ENCODE measurements at places on chromosomes 1 and 21. TPM values are rescaled to one million over a fixed set of nuclear protein-coding genes. Genes with fewer than 3 reads are reported as not detected.

ITLN1 gene
- total RNA-seq = 1.9 TPM

DNA sequence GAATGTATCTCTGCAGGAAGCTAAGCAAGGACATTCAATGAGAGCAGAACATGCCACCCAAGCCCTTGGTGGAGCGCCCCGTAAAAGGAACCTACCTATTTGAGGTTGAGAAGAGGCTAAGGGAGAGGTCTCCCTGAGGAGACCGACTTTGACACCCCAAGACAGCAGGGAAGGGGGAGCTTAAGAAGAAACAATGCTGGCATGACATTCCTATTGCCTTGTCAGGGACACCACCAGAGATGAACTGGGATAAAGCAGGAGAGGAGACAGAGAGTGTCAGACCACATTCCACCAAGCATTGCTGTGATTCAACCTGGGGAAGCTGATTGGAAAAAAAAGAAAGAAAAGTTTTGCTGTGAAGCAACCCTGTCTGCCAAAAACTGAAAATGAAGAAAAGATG lies 13.3 kb upstream of the S100A2 start:
- H3K36me3 ChIP-seq = no peaks in the 10 kb centered on the region
- no peak for DNase-seq
- H3K27ac ChIP-seq = no peak overlapping the region
- no peak overlapping the region for H3K4me3 ChIP-seq
- peaks cover 1% of the 10 kb centered on the region for H3K4me1 ChIP-seq

SLC9C2 gene
- 0.48 TPM for total RNA-seq

PM20D1 gene
- total RNA-seq = 0.55 TPM

TTLL10 gene
- 0.60 TPM for total RNA-seq

DNA sequence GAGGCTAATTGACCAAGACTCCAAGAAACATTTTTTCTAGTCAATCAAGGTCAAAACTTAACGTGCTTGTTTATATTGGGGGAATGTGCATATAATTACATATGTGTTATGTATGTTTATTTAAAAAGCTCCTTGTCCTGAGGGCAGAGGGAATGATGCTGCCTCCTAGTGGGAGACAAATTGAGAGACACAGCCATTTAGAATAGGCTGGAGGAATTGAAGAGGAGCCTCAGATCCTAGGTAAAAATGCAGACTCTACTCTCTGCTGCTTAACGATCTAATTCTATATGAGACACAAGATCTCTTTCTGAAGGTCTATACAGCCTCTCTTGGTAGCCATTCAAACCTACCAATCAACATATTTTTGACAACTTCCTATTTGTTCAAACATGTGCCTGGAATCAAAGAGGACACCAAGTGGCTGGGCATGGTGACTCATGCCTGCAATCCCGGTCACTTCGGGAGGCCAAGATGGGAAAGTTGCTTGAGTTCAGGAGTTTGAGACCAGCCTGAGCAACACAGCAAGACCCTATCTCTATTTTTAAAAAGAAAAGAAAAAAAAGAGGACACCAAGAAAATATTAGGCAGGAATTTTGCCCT lies 136.6 kb upstream of the ZNF648 start:
- H3K27ac ChIP-seq = peak overlapping the region; percentile 24
- no peaks in the 10 kb centered on the region for H3K27me3 ChIP-seq
- no peaks in the 10 kb centered on the region for H3K36me3 ChIP-seq
- no peak overlapping the region for H3K4me3 ChIP-seq
- H3K4me1 ChIP-seq = peaks cover 13% of the 10 kb centered on the region
- DNase-seq = no peak

GRCh38 chr21:41752231-41752681 lies 14.6 kb downstream of the RIPK4 start:
- no peaks in the 10 kb centered on the region for H3K36me3 ChIP-seq
- no peak for DNase-seq
- H3K4me1 ChIP-seq = no peaks in the 10 kb centered on the region
- H3K4me3 ChIP-seq = no peak overlapping the region

CYYR1 gene
- 8.3 TPM for total RNA-seq

GUCA2A gene
- not detected for total RNA-seq

GRCh38 chr1:204818998-204819397 lies 51.7 kb upstream of the NFASC start:
- DNase-seq = no peak
- H3K4me1 ChIP-seq = peaks cover 16% of the 10 kb centered on the region
- no peaks in the 10 kb centered on the region for H3K36me3 ChIP-seq

GNG5 gene
- 64.3 TPM for total RNA-seq

CLCA4 gene
- total RNA-seq = not detected

DNA sequence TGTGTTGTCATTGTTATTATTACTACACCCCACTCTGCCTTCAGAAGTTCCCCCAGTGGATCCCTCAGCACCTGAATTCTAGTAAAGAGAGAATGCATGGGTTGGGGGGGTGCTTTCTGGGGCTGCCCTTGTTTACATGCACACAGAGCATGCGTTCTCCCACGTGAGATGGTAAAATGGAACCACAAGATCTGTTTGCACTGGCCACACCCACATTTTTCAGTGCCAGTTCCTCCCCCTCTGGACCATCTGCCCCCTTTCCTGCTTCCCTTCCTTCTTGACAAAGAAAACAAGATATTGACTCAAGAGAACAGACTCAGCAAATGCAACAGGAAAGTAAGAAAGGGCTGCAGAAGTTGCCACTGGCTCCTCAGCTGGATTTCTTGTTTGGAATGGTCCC lies 8.9 kb downstream of the SLC6A17 start:
- no peak overlapping the region for H3K4me3 ChIP-seq
- H3K27me3 ChIP-seq = no peaks in the 10 kb centered on the region
- no peak overlapping the region for H3K27ac ChIP-seq
- H3K36me3 ChIP-seq = no peaks in the 10 kb centered on the region
- no peak for DNase-seq

NTMT2 gene
- not detected for total RNA-seq

LCE1B gene
- total RNA-seq = not detected

TCEA3 gene
- total RNA-seq = 71.6 TPM

- no peak overlapping the region for H3K4me3 ChIP-seq
- no peak for DNase-seq
- H3K4me1 ChIP-seq = no peaks in the 10 kb centered on the region
- no peak overlapping the region for H3K27ac ChIP-seq
- H3K27me3 ChIP-seq = no peaks in the 10 kb centered on the region
These were observed 34.9 kb downstream of the SEC16B start for GRCh38 chr1:177934927-177935326.

DNA sequence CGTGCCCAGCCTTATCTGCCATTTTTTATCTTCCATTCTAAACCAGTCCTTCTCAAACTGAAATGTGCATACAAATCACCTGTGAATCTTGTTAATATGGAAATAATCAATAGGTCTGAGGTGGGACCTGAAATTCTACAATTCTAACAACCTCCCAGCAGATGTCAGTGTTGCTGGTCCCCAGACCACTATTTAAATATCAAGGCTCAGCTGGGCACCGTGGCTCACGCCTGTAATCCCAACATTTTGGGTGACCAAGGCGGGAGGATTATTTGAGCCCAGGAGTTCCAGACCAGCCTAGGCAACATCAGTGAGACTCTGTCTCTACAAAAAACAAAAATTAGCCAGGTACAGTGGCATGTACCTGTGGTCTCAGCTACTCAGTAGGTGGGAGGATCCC lies 4.1 kb downstream of the UQCRHL start:
- H3K36me3 ChIP-seq = no peaks in the 10 kb centered on the region
- peaks cover 4% of the 10 kb centered on the region for H3K4me1 ChIP-seq
- no peaks in the 10 kb centered on the region for H3K27me3 ChIP-seq
- no peak for DNase-seq
- no peak overlapping the region for H3K27ac ChIP-seq

GRCh38 chr1:156114919-156115513 lies 505 bp downstream of the LMNA start:
- H3K27me3 ChIP-seq = no peaks in the 10 kb centered on the region
- H3K27ac ChIP-seq = peak overlapping the region; percentile 90
- DNase-seq = peak; percentile 60
- peak overlapping the region; percentile 86 for H3K4me3 ChIP-seq

FCRL1 gene
- total RNA-seq = not detected

DNA sequence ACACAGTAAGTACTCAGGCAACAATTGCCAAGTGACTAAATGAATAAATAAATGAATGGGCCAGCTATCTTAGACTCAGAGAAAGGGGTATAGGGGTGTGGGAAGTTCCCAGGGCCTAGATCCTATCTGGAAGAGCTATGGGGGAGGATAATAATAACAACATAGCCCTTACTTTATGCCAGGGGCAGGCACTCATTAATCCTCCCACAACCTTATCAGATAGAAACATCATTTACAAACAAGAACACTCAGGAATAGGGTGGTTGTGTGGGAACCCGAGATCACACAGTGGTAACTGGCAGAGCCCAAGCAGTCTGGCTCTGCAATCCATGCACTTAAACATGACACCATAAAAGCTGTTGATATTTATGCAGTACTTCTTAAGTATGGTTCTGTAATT lies 128.2 kb upstream of the SPATA6 start:
- DNase-seq = no peak
- no peaks in the 10 kb centered on the region for H3K36me3 ChIP-seq
- no peaks in the 10 kb centered on the region for H3K4me1 ChIP-seq
- H3K27ac ChIP-seq = no peak overlapping the region
- no peaks in the 10 kb centered on the region for H3K27me3 ChIP-seq

CYP4X1 gene
- total RNA-seq = 12.3 TPM

DNA sequence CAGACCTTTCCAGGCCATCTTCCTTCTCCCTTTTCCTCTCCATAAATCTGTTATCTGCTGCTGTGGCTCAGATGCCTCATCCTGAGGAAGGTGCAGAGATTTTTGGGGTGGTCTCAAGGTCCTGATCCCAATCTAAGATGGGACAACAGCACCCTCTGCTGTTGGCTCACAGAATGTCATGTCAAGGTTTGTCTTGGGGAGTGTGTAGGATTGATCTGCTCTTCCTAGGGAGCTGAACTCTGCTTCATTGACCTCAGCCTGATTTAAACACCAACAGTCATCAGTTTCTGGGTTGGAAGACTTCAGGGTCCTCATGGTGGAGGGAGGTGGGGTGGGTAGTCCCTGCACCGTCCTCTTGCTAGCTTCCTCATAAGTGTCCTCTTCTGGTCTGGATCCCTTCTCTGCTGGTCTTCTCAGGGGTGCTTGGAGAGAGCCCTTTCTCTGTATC lies 62.8 kb upstream of the LAX1 start:
- no peak overlapping the region for H3K4me3 ChIP-seq
- no peaks in the 10 kb centered on the region for H3K36me3 ChIP-seq
- H3K4me1 ChIP-seq = peaks cover 2% of the 10 kb centered on the region
- peak; percentile 76 for DNase-seq

- no peaks in the 10 kb centered on the region for H3K4me1 ChIP-seq
- DNase-seq = no peak
- H3K27me3 ChIP-seq = no peaks in the 10 kb centered on the region
- H3K27ac ChIP-seq = no peak overlapping the region
These were observed 315.7 kb upstream of the USP25 start for GRCh38 chr21:15414057-15414456.

GRCh38 chr1:118998171-118998570 lies 10.0 kb upstream of the TBX15 start:
- H3K27me3 ChIP-seq = no peaks in the 10 kb centered on the region
- no peak overlapping the region for H3K4me3 ChIP-seq
- DNase-seq = no peak
- H3K36me3 ChIP-seq = no peaks in the 10 kb centered on the region
- peaks cover 5% of the 10 kb centered on the region for H3K4me1 ChIP-seq
- H3K27ac ChIP-seq = no peak overlapping the region

ITLN2 gene
- total RNA-seq = 1.8 TPM

STIL gene
- total RNA-seq = 0.78 TPM

DNA sequence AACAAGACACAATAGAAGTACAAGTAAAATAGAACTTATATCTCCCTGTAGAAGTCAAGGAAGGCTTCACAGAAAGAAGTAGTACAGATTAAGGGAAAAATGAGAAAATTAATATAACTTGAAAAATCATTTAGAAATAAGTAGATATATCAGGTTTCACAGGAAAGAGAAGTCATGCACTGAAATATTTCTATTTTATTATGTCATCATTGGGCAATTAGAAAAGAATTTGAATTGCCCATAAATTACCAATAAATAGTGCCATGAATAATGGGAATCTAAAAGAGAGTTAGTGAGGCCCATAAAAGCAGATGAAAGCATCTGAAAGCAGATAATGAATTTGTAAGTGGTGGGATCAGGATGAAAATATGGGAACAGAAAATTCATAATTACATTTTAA lies 1597.8 kb downstream of the PLA2G4A start:
- H3K36me3 ChIP-seq = no peaks in the 10 kb centered on the region
- no peaks in the 10 kb centered on the region for H3K4me1 ChIP-seq
- H3K4me3 ChIP-seq = no peak overlapping the region
- no peaks in the 10 kb centered on the region for H3K27me3 ChIP-seq
- no peak overlapping the region for H3K27ac ChIP-seq

DNA sequence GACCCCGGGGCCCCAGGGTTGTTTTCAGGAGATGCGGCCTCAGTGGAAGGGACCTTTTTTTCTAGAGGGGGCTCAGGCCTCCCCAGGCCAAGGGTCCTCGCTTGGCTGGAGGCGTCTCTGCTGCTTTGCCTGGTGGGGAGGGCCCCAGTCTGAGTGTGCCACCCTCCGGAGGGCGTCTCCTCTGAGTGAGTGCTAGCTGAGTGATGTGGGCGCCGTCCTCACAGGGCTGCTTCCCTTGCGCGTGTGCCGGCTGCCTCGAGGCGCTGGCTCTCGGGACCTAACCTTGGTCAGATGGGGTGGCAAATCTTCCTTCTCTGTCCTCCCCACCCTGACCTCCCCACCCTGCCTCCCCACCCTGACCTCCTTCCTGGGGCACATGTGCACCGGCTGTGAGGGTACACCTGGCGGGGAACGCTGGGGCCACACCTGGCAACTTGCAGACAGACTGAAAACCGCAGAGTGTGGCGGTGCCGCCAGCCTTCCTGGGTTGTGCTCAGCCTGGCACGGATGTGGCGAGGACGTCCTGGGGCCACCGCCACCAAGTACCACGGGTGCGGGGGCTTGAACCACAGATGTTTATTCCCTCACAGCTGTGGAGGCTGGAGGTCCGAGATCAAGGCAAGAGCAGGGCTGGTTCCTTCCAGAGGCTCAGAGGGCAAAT lies 93.0 kb upstream of the TTC34 start:
- no peak for DNase-seq
- H3K4me1 ChIP-seq = no peaks in the 10 kb centered on the region
- H3K27me3 ChIP-seq = no peaks in the 10 kb centered on the region
- no peak overlapping the region for H3K27ac ChIP-seq

TPTE gene
- not detected for total RNA-seq

GRCh38 chr1:22641906-22642636 lies 1.4 kb upstream of the C1QC start:
- H3K4me1 ChIP-seq = peaks cover 3% of the 10 kb centered on the region
- H3K27me3 ChIP-seq = no peaks in the 10 kb centered on the region
- peak; percentile 79 for DNase-seq
- H3K27ac ChIP-seq = no peak overlapping the region
- H3K4me3 ChIP-seq = no peak overlapping the region

SPRR1A gene
- not detected for total RNA-seq

- DNase-seq = no peak
- no peak overlapping the region for H3K4me3 ChIP-seq
- peaks cover 9% of the 10 kb centered on the region for H3K4me1 ChIP-seq
- no peaks in the 10 kb centered on the region for H3K36me3 ChIP-seq
- no peak overlapping the region for H3K27ac ChIP-seq
These were observed 197.9 kb upstream of the DAB1 start for GRCh38 chr1:57621776-57622175.

Data from ovary (tissue), 10 donors.